ENCODE measurements at places on chromosomes 7 and 10.

- DNase-seq = no peak
These were observed 28.5 kb downstream of the MKLN1 start for GRCh38 chr7:131355917-131356777.

GRCh38 chr10:96255549-96256333 is 15.6 kb downstream of the BLNK start:
- DNase-seq = no peak

DNA sequence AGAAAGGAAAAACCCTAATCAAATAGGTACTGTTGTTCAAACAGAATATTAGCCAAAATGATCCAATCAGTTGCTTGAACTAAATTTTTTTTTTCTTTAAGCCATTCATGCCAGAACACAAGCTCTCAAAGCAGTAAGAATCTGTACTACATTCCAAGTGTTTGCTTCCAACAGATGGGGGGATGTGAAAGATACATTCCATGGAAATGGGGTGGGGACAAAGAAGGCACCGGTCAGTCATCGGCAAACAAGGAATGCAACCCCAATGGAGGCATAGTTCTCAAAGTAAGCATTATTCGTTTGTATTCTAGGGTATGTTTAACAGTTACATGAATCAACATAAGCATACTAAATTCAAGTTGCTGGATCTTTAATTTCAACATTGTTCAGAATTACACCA is 32.5 kb downstream of the C10orf143 start:
- no peak for DNase-seq

DNA sequence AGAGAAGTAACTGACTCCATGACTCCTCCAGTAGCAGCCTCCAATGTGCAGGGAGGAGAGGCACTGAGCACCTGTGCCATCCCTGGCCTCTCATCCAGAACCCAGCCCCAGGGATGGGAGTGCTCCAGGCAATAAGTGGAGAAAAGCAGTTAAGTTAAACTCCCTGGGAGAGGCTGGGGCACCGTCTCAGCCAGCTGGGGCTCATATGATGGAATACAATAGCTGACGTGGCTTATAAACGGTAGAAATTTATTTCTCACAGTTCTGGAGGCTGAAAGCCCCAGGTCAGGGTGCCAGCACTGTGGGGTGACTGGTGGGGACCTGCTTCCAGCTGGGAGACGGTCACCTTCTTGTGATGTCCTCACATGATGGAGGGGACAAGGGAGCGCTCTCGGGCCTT is 94.7 kb downstream of the RAMP3 start:
- DNase-seq = no peak

DNA sequence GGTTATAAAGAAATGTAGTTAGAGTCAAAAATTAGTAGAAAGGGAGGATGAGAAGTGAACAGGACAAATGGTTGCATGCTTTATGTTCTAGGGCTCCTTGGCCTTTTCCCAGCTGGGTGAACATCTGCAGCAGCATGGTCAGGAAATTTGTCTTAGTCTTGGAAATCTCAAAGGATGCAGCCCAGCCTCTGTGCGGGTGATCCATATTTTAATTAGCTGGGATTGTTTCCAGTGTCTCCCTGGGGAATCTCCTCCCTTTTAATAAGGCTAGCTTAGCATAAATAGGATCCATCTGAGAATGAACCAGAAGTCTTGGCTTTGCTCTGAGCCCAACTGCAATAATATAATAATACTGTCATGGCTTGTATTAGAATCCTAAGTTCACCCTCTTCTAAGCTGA is 198.3 kb downstream of the PRKG1 start:
- no peak for DNase-seq

DNA sequence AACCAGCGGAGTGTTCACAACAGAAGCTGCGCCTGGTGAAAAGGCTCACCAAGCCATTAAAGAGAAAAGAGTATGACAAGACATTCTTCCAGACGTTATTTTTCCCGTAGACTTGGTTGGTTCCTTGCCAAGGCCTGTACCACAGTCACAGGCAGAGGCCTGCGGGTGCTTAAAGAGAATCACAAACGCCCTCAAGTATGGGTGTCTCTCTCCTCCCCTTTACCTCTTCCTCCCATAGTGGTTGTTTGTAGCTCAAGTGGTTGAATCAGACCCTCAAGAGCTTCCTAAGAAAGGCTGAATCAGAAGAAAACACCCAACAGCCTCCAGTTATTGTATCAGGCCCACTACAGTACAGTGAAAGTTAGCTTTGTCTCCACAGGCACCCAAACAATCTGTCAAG is 169.0 kb downstream of the CREB5 start:
- no peak for DNase-seq

GRCh38 chr10:102231357-102232318 is 5.5 kb downstream of the ELOVL3 start:
- DNase-seq = peak; percentile 80

DNA sequence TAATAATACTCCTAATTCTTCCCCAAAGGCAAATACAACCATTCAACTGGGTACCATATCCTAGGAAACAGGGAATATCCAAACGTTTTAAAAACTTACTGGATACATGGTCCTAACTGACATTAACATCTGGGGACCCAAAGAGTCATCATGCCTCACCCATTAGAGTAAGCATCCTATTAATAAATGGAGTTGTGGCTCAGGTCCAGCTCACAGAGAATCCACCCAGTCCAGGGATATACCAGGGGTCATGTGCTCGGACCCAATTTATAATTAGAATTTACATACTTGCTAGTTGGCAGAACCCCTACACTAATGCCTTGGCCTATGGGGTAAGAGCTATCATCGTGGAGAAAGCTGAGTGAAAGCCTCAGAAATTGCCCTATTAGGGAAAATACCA is 670.0 kb downstream of the XPNPEP1 start:
- no peak for DNase-seq

GRCh38 chr10:5532618-5533097 is 7.9 kb downstream of the CALML3 start:
- DNase-seq = no peak

DNA sequence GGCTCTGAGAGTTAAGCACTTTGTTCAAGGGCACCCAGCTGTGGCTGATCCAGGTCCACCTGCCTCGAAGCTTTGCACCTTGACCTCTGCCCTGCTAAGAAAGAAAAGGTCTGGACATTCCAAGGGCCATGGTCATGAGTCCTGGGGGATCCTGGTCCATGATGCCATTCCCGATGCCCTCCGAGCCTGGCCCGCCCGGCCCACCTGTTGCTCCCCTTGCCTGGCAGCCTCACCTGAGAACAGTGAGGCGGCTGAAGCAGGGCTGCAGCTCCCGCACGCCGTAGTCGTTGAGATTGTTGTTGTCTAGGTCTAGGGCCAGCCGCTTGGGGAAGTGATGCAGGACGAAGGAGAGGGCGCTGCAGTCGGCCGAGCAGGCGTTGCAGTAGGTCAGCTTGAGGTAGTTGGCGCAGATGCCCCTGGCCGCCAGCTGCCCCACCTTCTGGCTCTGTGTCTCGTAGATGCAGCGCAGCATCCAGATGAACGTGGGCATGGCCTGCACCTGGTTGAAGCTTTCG is 27.5 kb downstream of the NOD1 start:
- DNase-seq = no peak

GRCh38 chr10:16832351-16833080 is 15.3 kb upstream of the RSU1 start:
- DNase-seq = no peak

DNA sequence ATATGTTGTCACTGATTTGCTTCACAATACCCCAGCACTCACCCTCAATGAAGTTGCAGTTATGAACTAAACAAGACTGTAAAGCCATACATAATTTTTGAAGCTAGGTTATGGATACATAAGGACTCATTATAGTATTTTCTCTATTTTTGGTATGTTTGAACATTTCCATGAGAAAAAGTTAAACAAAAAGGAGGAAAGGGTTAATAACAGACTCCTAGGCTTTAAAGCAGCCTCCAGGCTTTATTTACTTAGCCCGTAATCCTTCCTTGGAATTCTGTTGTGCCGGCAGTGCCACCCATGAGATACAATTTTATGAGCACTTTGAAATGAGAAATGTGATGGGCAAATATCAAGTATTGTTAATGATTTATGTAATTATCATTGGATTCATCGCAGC is 2.1 kb upstream of the DENND11 start:
- DNase-seq = no peak

DNA sequence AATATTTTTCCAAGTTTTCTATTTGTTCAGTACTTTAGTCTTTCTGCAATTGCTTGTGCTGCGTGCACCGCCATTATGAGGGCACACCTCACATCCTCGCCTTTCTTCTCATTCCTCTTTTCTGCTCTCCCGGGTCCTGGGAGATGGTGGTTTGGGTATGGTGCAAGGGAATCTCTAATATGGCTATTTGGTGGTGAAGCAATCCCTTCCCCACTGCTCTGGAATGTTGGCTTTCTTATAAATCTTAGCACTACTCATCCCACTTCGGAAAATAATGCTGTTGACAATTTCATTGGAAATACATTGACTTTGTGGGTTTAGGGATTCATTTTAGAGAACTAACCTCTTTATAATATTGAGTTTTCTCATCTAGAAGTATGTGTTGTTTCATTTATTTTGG is 1.9 kb upstream of the GCK start:
- DNase-seq = no peak

GRCh38 chr10:46995234-46995633 is 84.0 kb downstream of the PTPN20 start:
- DNase-seq = no peak

DNA sequence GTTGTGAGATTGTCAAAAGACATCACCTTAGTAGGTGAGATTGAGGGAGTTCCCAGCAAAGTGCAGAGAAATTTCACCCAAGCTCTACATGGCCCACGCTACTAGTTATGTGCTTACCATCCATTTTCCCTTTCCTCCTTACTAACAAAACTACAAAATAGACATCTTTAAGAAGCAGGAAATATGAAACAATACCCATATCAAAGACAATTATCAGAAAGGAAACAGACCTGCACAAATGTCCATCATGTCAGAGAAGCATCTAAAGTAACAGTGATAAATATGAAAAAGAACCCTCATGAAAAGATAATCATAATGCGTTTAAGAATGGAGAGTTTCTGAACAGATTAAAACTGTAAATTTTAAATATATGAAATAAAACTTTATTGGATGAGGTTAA is 28.2 kb downstream of the GIMAP4 start:
- no peak for DNase-seq

- DNase-seq = no peak
These were observed 299.1 kb downstream of the BBS9 start for GRCh38 chr7:33428415-33428814.

GRCh38 chr7:44911911-44912310 is 26.6 kb upstream of the PURB start:
- DNase-seq = no peak

DNA sequence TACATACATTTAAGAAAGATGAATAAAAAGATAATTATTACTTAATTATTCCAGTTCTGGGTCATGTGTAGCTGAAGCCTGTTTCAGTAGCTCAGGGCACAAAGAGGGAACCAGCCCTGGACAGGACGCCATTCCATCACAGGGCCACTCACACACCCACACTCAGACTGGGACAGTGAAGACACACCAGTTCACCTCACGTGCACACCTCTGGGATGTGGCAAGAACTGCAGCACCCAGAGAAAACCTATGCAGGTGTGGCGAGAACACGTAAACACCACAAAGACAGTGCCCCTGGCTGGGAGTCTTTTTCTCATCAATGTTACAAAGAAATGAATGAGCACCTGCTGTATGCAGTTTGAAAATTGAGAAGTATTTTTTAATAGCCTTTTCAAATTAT is 1.6 kb upstream of the IDI1 start:
- DNase-seq = peak; percentile 46

GRCh38 chr7:128203710-128204214 is 37.3 kb upstream of the LEP start:
- no peak for DNase-seq

GRCh38 chr7:31305260-31305659 is 35.3 kb downstream of the NEUROD6 start:
- no peak for DNase-seq

DNA sequence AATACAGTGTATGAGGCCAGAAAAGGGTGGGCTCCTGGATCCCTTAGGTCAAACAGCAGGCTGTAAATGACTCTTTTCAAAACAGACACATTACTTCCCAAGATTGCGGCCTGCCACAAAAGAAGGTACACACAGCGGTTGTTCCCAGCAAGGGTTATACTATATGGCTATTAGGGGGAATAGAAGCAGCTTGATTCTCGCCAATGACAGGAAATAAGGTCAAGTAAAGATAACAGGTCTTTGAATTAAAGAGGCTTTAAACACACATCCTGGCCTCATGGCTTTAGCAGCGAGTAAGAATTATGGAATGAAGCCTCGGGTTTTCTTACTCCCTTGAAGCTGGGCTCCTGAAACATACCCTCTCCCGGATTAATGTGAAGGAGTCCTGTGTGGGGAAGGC is 58.3 kb downstream of the CYP26A1 start:
- no peak for DNase-seq

DNA sequence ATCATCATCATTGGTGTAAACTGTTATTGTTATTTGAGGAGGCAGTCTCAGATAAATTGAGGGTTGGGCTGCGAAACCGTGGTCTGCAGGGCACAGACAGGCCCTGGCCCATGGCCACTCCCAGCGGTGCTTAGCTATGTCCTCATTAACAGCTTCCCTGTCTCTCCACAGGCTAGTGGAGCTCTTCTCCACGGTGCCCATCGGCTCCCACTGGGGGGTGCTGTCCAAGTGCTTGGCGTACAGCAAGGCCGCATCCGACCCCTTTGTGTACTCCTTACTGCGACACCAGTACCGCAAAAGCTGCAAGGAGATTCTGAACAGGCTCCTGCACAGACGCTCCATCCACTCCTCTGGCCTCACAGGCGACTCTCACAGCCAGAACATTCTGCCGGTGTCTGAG is 21.6 kb downstream of the GPR26 start:
- DNase-seq = no peak

GRCh38 chr7:11077816-11078215 is 104.1 kb downstream of the PHF14 start:
- DNase-seq = no peak

Measured in activated T-cell treated with anti-CD3 and anti-CD28 coated beads, Interleukin-2, amount 50 U/mL, for 72 hours (primary cell).